AG10803 (cell line): ENCODE measurements at places on chromosomes 11 and 22.

- DNase-seq, result no peak
These were observed 96.6 kb downstream of the PGR start for GRCh38 chr11:101032991-101033390.

GRCh38 chr11:67542971-67543370, 19.7 kb upstream of the CABP2 start:
- no peak for DNase-seq

DNA sequence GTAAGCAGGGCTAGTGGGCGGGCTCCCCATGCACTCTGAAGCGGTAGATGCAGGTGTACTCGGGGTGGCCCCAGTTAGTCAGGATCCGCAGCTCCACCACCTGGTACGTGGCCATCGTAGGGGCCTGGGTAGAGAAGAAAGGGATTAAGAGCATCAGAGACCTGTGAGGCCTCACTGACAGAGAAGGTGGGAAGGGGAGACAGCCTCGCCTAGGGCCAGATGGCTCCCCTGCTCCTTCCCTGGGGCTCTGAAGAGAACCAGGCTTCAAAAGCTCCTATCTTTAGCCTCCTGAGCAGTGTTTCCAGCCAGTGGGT, 19.6 kb downstream of the SUN2 start:
- no peak for DNase-seq

DNA sequence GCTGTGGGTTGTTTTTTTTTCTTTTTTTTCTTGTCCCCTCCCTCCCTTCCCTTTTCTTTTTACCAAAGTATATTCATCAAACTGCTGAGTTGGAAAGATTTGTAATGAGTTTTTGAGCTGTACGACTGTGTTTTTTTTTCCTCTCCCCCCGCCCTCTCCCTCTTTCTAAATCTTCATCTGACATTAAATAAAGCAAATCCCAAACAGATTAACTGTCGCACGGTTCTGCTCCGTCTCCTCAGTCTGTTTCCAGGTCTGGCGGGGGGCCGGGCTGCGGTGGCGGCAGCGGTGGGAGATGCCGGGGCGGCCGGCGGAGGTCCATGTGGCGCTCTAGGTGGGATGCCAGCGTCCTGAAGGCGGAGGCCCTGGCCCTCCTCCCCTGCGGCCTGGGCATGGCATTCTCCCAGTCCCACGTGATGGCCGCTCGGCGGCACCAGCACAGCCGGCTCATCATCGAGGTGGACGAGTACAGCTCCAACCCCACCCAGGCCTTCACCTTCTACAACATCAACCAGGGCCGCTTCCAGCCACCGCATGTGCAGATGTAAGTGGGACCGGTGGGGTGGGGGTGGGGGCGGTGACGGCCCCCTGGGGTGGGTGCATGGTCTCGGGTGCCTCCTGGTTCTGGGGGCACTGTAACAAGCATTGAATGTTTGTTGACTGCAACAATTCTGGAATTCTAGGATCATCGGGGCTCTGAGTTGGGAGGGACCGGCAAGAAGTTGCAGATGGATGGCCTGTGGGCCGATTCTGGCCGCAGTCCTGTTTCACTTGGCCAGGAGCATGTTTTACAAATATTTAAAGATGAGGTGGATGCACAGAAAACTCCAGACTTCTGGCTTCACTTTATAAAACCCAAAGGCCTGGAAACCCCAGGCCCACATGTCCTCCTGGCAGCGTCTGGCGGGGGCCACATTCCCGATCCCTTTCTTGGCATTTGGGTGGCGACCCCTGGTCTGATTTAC, 13.1 kb downstream of the MPPED1 start:
- DNase-seq, result no peak

- no peak for DNase-seq
These were observed 22.1 kb downstream of the STIM1 start for GRCh38 chr11:3877364-3878257.

DNA sequence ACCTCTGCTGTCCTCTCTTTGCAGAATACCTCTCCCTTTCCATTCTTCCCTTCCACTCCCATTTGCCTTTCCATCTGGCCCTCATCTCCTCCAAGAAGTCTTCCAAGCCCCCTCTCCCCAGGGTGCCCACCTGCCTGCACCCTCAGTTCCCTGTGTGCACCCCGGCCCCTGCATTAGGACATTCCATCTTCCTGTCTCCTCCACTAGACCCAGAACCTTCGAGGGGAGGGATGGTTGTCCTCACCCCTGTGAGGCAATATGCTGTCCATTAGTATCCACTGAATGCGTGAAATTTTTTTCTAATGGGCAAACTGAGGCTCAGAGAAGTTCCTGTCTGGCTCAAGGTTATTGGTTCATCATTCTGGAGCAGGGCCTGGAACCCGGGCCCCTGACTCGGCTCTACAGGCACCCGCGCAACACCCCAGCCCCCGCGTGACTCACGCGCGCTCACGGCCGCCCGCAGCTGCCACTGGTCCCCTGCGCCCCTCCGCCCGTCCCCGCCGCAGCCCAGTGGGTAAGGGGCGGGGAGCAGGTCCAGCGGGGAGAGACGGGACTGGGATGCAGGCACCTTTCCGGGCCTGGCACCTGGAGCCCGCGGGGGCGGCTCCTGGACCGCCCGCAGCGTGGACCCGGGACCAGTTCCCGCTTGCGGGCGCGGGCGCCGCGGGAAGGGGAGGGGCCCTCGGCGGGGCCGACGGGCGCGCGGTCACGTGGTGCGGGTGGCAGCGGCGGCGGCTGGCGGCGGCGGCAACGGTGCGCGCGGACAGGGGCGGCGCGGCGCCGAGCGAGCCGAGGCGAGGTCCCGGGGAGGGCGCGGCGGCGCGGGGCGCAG, 7.0 kb downstream of the SEPTIN3 start:
- DNase-seq, result no peak

DNA sequence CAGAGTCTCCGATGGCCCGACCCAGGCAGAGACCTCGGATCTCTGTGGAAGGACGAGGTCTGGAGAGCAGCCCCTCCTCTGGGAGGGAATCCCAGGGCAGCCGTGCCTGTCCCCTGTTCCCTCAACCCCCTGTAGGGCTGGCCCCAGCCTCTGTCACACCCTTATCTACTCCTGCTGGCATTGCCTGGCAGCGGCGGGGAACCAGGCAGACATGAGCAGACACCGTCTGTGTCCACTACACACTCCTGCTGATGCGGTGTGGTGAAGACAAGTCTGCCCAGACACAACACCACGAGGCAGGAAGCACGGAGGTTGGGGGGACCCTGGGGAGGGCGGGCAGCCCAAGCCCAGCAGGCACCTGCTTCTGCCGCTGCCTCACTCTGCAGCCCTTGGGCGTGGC, 52.5 kb upstream of the A4GALT start:
- no peak for DNase-seq

GRCh38 chr11:13324709-13325108, 47.1 kb downstream of the BMAL1 start:
- no peak for DNase-seq
